Stimulated activated CD4-positive, alpha-beta T cell treated with anti-CD3 and anti-CD28 coated beads, Interleukin-1b, Interleukin-23, amount 100 ng/mL, for 4 hours (primary cell): ENCODE measurements at places on chromosomes 5 and 9.

- no peak for DNase-seq
Measured at GRCh38 chr5:56729488-56729887, 85.9 kb upstream of the MAP3K1 start.

DNA sequence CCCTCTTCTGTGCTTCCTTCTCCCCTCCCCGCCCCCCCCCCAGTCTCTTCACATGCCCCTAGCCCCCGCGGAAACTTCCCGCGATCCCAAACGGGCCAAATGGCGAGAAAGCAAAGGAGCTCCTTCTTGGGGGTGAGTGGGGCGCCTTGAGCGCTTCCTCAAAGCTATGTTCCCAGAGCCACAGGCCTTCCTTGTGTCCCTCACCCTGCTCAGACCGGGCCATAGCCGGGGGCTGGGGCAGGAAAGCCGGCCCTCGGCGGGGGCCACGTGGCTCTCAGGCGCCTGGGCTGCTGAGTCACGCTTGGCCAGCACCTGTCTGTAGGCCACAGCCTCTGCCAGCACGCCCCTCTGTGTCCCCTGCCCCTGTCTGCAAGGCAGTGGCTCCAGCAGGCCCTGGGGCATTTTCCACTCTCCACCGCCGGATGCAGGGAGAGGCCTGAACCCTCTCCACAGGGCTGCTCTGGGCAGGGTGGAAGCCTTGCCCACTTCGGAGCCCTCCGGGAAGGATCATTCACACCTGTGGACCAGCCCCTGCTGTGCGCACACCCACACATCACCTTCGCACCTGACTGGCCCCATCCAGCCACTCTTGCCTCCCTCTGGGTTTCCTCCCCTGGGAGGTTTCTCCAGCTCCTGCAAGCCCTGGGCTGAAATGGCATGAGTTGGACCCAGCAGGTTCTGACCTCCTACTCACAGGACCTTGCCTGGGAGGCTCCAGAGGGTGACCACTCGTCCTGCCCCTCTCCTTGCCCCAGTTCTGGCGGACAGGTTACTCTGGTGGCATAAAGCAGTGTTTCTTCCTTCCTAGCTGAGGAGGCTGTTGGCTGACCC, 1.2 kb upstream of the SQSTM1 start:
- DNase-seq = no peak

- DNase-seq = no peak
Measured at GRCh38 chr5:76606701-76607100, 16.5 kb downstream of the F2RL2 start.

DNA sequence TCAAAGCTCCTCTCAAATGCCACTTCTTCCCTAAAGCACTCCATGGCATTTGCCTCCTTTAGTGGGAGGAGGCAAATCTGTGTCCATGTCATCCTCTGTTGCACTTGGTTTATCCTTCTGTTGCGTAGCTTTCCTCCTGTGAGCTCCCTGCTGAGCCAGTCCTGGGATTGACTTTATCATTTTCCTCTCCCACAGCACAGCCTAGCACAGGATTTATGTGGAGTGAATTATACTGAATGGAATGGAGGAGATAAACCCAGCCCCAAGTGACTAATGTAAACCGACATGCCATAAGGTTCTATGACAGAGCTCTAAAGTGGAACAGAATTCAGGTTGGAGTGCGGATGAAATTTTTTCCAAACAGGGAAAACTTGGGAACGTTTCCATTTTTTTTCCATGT, 26.4 kb upstream of the TOMM5 start:
- no peak for DNase-seq

GRCh38 chr5:18761801-18762200, 1127.5 kb downstream of the TAF11L14 start:
- no peak for DNase-seq

DNA sequence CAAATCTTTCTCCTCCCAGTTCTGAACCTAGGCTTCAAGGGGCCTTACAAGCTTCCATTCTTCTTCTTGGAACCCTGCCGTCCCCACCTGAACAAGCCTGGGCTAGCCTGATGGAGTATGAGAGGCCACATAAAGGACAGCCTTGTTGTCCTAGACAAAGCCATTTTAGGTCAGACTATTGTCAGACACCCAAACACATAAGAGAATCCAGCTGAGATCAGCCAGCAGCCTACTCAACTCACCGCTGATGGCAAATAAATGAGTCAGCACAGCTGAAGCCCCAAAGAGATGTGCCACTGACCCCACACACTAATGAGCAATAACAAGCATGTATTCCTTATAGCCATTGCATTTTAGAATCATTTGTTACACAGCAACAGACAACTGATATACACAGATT, 33.8 kb downstream of the SVEP1 start:
- no peak for DNase-seq

DNA sequence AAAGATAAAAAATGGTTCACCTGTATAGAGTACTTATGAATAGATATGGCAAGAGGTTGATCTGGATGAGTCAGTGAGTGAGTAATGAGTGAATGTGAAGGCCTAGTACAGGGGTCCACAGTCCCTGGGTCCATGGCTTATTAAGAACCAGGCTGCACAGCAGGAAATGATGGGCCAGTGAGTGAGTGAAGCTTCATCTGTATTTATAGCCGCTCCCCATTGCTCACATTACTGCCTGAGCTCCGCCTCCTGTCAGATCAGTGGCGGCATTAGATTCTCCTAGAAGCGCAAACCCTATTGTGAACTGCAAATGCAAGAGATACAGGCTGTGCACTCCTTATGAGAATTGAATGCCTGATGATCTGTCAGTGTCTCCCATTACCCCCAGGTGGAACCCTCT, 307.7 kb upstream of the ZNF608 start:
- no peak for DNase-seq

DNA sequence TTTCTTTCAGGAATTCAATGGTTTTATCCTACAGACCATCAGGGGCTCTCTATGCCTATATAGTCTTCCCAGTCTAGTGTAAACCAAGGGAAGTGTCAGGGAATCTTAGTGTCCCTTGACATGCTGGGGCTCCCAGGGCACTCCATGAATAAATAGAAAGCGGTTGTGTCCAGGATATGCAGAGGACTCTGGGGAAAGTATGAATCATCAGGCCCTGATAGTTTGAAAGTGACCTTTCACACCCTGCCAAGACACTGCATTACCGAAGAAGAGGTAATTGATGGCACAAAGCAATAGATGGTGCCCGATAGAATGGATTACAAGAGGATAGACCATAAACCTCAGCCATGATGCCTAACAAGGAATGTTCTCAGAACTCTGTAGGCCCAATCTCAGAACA, 163.3 kb upstream of the DAPK1 start:
- no peak for DNase-seq

GRCh38 chr9:12698986-12699385, 5.8 kb downstream of the TYRP1 start:
- no peak for DNase-seq

- no peak for DNase-seq
Measured at GRCh38 chr5:173395933-173396308, 67.7 kb upstream of the STC2 start.

GRCh38 chr5:78320401-78320800, 25.9 kb upstream of the AP3B1 start:
- DNase-seq = no peak

GRCh38 chr5:180343110-180343830, 9.9 kb downstream of the GFPT2 start:
- DNase-seq = no peak
